ENCODE measurements at places on chromosomes 4 and X.

- no peak for DNase-seq
These were observed 106.3 kb upstream of the EOLA2 start for GRCh38 chrX:150044556-150044955.

DNA sequence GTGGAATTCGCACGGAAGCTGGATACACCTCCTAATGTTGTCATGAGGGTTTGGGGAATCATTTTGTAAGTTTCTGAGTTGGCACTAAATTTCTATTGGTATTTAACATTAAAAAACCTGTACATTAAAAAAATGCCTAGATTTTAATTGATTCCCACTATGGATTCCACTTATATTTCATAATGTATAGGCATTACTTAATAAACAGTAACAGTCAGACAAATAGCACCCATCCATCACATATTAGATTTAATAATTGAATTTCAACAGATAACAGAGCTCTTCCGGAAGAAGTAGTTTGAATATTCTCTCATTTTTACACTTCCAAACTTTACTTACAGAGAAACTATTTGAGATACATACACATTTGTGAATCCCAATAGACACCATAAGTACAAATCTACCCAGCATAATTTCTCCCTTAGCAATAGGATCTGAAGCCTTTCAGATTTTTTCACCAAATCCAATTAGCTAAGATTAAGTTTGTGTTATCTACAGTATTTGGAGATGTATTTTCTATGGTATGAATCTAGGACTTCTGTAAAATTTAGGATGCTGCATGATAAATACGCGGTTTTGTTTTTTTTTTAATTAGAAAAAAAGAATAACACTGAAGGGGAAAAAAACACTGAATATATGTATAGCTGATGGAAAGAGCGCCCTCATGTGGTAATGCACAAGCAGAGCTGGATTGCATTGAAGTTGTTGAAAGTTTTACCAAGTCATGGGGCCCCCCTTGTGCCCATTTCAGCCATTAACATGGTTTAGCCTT, 12.2 kb upstream of the ODAM start:
- DNase-seq, result no peak

DNA sequence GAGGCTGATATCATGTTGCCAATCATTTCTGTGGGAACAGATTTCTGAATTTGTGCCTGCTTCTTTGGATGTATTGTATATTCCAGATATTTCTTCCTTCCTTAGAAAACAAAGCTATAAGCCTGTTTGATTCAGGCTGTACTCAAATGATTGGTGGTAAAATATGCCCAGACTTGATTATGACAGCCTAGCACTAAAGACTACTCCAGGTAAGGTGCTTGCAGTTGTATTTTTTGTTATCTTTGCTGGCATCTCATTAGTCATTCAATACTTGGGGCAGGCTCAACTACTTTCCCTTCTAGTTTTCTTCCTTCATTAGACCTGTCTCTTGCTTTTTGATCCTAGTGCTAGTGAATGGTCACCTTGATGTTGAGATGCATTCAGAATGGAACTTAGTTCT, 90.6 kb downstream of the ZNF518B start:
- no peak for DNase-seq

- DNase-seq, result no peak
These were observed 197.2 kb downstream of the BANK1 start for GRCh38 chr4:101987623-101988243.

DNA sequence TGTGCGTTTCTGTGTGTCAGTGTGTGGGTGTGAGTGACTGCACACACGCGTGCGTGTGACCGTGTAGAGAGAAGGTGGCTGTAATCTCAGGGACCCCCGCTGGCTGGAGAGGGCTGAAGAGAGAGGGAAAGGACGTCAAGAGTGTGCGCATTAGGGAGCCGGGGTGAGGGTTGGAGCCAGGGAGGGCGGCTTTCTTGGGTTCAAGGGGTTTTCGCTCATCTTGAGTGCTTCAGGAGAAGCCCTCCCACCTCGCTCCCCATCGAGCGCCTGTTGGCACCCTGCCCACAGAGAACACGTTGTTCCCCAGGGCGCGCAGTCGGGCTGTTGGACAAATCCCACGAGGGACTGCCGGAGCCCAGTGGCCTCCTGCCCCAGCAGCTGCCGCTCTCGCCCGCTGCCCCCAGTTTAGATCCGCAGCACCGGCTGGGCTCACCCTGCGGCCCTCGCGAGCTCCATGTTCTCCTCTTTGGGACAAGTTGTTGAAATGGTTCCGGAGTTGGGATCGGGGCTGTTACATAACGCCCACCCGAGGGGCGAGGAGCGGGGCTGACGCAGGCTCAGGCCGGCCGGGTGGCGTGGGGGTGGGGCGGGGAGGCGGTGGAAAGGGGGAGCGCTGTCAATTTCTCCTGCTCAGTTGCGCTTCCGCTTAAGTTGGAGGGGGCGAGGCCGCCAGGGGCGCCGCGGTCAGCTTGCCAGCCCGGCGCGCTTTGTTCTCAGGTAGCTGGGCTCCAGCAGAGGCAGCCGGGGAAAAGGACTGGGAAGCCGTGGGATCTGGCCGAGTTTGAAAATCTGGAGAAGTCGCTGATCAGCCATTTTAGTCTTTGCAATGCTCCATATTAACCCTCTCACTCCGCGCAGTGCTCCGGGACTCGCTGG, 1.6 kb downstream of the GRIA2 start:
- no peak for DNase-seq

Data from activated CD4-positive, alpha-beta T cell treated with anti-CD3 and anti-CD28 coated beads, Interleukin-2, amount 50 U/mL, for 1 hour (primary cell).